ENCODE measurements at places on chromosomes 7 and 10. TPM values are rescaled to one million over a fixed set of nuclear protein-coding genes. Genes with fewer than 3 reads are reported as not detected.

MAT1A gene
- not detected for total RNA-seq

AQP1 gene
- 0.37 TPM for total RNA-seq

OR2A42 gene
- total RNA-seq: not detected

CEP55 gene
- 66.7 TPM for total RNA-seq

GNGT1 gene
- total RNA-seq: not detected

BAG3 gene
- 143 TPM for total RNA-seq

PHYHIPL gene
- 0.38 TPM for total RNA-seq

KIF5B gene
- 39.3 TPM for total RNA-seq

TSPAN12 gene
- total RNA-seq: 0.79 TPM

ADAM22 gene
- 0.25 TPM for total RNA-seq

HTR5A gene
- total RNA-seq: not detected

LRIT1 gene
- not detected for total RNA-seq

NME8 gene
- not detected for total RNA-seq

SPDYE8 gene
- not detected for total RNA-seq

OR9A2 gene
- not detected for total RNA-seq

ZNF316 gene
- 13.3 TPM for total RNA-seq

PDE6C gene
- not detected for total RNA-seq

ABCB8 gene
- 48.0 TPM for total RNA-seq

AS3MT gene
- 0.94 TPM for total RNA-seq

GBX1 gene
- 0.17 TPM for total RNA-seq

AMZ1 gene
- total RNA-seq: not detected

LEP gene
- not detected for total RNA-seq

OGDHL gene
- total RNA-seq: 0.07 TPM

PGAM1 gene
- 637 TPM for total RNA-seq

ANKRD30A gene
- 0.88 TPM for total RNA-seq

CD36 gene
- 0.06 TPM for total RNA-seq

BTBD16 gene
- 0.41 TPM for total RNA-seq

PAX2 gene
- total RNA-seq: 0.34 TPM

VAX1 gene
- total RNA-seq: 1.7 TPM

ZNF25 gene
- 2.0 TPM for total RNA-seq

PDIA4 gene
- 176 TPM for total RNA-seq

AOAH gene
- not detected for total RNA-seq

SEMA3D gene
- not detected for total RNA-seq

DNAJB12 gene
- total RNA-seq: 32.6 TPM

CCDC3 gene
- 0.94 TPM for total RNA-seq

ASB10 gene
- not detected for total RNA-seq

HHEX gene
- 12.5 TPM for total RNA-seq

CALCR gene
- total RNA-seq: not detected

ERVW-1 gene
- total RNA-seq: not detected

EMX2 gene
- total RNA-seq: not detected

MIOS gene
- 19.2 TPM for total RNA-seq

SFRP5 gene
- total RNA-seq: 1.9 TPM

ADAP1 gene
- 4.0 TPM for total RNA-seq

CRYGN gene
- total RNA-seq: not detected

MALRD1 gene
- total RNA-seq: not detected

RBP3 gene
- total RNA-seq: not detected

ICA1 gene
- total RNA-seq: 0.85 TPM

GIMAP5 gene
- not detected for total RNA-seq

RET gene
- 1.1 TPM for total RNA-seq

GALNT17 gene
- not detected for total RNA-seq

HTRA1 gene
- total RNA-seq: 64.3 TPM

MACC1 gene
- total RNA-seq: not detected

C10orf53 gene
- not detected for total RNA-seq

OR2A12 gene
- not detected for total RNA-seq

ZNF425 gene
- 2.4 TPM for total RNA-seq

ELFN1 gene
- 0.35 TPM for total RNA-seq

AOC1 gene
- not detected for total RNA-seq

SLC26A4 gene
- total RNA-seq: 0.04 TPM

MNX1 gene
- 6.3 TPM for total RNA-seq
